Cardiac ventricle fibroblast (primary cell): ENCODE measurements at places on chromosomes 7 and 10. TPM values are rescaled to one million over a fixed set of nuclear protein-coding genes. Genes with fewer than 3 reads are reported as not detected.

UTF1 gene
- not detected in 2 replicates for total RNA-seq

SORCS1 gene
- total RNA-seq: not detected in 2 replicates

AOAH gene
- not detected in 2 replicates for total RNA-seq

ZPBP gene
- total RNA-seq: not detected in 2 replicates

ARHGAP21 gene
- total RNA-seq: 82.9 and 92.6 TPM in 2 replicates

CCL24 gene
- total RNA-seq: not detected in 2 replicates

CPN1 gene
- not detected in 2 replicates for total RNA-seq

NDUFA5 gene
- 25.3 and 34.2 TPM in 2 replicates for total RNA-seq

PKD2L1 gene
- total RNA-seq: not detected in 2 replicates

PYROXD2 gene
- total RNA-seq: 3.6 and 4.8 TPM in 2 replicates

ANKRD16 gene
- total RNA-seq: 7.1 and 9.0 TPM in 2 replicates

LRRC18 gene
- total RNA-seq: not detected in 2 replicates

CCDC172 gene
- not detected in 2 replicates for total RNA-seq

BTBD16 gene
- total RNA-seq: not detected in 2 replicates

GSTO2 gene
- 0.25 and 0.54 TPM in 2 replicates for total RNA-seq

ST8SIA6 gene
- not detected in 2 replicates for total RNA-seq

FAM237B gene
- total RNA-seq: not detected in 2 replicates

C10orf62 gene
- not detected in 2 replicates for total RNA-seq

CALU gene
- 294 and 337 TPM in 2 replicates for total RNA-seq

HMX2 gene
- not detected in 2 replicates for total RNA-seq

DGKB gene
- total RNA-seq: not detected in 2 replicates

ZSCAN25 gene
- 6.1 and 6.3 TPM in 2 replicates for total RNA-seq

RTKN2 gene
- not detected in 2 replicates for total RNA-seq

MYOZ1 gene
- 0.12 TPM in 1 of 2 replicates, not detected in the other for total RNA-seq

ATOH7 gene
- total RNA-seq: not detected in 2 replicates

HOXA10 gene
- total RNA-seq: not detected in 2 replicates

SLC16A12 gene
- 0.81 and 1.1 TPM in 2 replicates for total RNA-seq

TUBAL3 gene
- total RNA-seq: not detected in 2 replicates

ARHGAP22 gene
- 8.0 and 10.5 TPM in 2 replicates for total RNA-seq

DLD gene
- 30.4 and 61.6 TPM in 2 replicates for total RNA-seq

NAT16 gene
- total RNA-seq: not detected in 2 replicates

NUTM2E gene
- total RNA-seq: not detected in 2 replicates

MKRN1 gene
- total RNA-seq: 42.8 and 58.3 TPM in 2 replicates

GHRHR gene
- total RNA-seq: not detected in 2 replicates

OR13A1 gene
- total RNA-seq: not detected in 2 replicates

AGBL3 gene
- 1.1 and 7.0 TPM in 2 replicates for total RNA-seq

SNX13 gene
- total RNA-seq: 35.3 and 50.7 TPM in 2 replicates

PDZD8 gene
- 14.8 and 24.4 TPM in 2 replicates for total RNA-seq

AKR1C1 gene
- total RNA-seq: 475 and 603 TPM in 2 replicates

MBLAC1 gene
- total RNA-seq: 4.6 and 5.7 TPM in 2 replicates
